Bronchial epithelial cell (primary cell): ENCODE measurements at places on chromosomes 12 and 14. TPM values are rescaled to one million over a fixed set of nuclear protein-coding genes. Genes with fewer than 3 reads are reported as not detected.

DNA sequence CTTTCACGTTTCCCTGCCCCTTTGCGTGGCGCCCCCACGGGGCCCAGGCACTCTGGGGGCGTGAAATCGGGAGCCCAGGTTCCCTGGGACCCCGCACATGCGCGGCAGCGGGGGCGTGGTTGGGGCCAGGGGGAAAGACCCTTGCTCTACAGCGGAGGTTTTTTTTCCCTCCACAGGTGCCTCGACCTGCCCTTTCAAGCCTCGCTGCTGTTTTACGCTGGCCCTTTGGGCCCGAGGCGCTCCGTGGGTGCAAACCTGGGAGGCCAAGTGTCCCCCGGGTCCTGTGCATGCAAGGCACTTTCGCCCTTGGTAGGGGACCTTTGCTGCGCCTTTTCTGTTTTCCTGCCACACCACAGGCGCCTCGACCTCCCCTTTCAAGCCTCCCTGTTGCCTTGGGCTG is 329.8 kb downstream of the ALG10 start:
- DNase-seq, result no peak

DNA sequence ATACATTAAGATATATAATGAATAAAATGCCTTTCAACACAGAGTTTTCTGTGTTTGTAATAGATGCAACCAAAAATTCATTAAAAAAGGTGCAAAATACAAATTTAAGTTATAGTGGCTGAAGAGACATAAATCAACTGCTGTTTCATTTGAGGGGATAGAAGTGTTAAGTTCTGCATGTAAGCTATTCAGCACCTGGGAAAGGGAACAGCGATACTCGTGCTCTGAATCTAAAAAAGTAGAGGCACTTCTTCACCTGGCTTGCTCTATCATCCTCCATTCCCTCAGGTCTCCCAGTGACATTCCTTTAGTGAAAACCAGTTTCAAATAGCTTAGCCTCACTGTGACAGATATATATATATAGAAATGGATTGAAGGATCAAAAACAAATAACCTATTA is 222.6 kb downstream of the ACSS3 start:
- DNase-seq, result peak; percentile 10

Gene EAPP
- 48.4 and 65.4 TPM in 2 replicates for total RNA-seq

- peak; percentile 81 for DNase-seq
These were observed 200.9 kb downstream of the RPAP3 start for GRCh38 chr12:47504775-47505446.

Gene EML5
- total RNA-seq, result 0.77 TPM in 1 of 2 replicates, not detected in the other

GRCh38 chr14:25140411-25140810 is 90.5 kb upstream of the STXBP6 start:
- DNase-seq, result no peak

GRCh38 chr12:7144414-7145120 is 14.4 kb downstream of the CLSTN3 start:
- peak; percentile 41 for DNase-seq

Gene SERPINA1
- total RNA-seq, result 0.26 and 0.51 TPM in 2 replicates

Gene ACOT6
- not detected in 2 replicates for total RNA-seq

Gene ABCD2
- total RNA-seq, result not detected in 2 replicates

Gene TRPV4
- 0.51 and 0.53 TPM in 2 replicates for total RNA-seq

DNA sequence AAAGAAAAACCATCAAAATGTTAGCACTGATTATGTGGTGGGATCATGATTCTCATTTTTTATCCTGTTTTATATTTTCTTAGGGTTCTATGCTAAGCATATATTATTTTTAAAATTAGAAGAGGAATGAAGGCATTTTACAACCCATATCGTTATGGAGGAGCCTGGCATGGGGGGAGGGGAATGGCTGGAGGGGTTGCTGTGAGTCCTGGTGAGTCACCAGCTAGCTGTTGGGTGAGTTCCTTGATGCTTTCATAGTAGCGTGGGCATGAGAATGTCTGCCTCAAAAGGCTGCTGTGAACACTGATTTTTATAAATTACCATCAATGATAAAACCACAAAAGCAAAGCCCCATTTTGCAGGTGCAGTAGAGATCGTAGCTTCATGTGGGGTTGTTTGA is 46.9 kb downstream of the C14orf132 start:
- DNase-seq, result peak; percentile 70

DNA sequence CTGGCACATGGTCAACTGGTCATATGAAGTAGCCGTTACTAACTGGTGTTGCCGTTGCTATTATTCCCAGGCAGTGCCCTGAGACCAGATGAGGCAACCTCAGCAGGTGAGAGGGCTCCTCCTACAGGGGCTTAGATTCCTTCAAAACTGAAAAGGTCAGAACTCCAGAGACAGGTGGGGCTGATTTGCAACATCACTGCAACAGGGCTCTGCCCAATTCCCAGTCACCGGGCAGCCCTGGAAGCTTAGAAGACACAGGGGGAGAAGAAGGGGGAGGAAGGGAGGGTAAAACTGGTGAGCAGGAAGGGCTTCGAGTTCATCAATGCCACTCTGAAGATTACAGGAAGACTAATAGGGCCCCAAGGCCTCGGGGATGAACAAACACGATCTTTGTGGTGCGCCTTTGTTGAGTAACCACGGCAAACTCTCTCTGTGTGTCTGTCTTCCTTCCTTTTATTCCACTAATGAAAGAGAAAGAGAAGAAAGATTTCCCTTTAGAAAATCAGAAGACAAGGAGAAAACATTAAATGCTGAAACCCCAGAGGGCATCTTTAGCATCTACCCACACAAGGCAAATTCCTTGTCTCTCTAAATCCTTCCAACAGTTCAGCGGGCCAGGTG is 749.1 kb upstream of the TBX3 start:
- no peak for DNase-seq

GRCh38 chr12:106861984-106862916 is 87.8 kb downstream of the RIC8B start:
- DNase-seq, result peak; percentile 82

Gene PRKAB1
- 14.1 and 19.5 TPM in 2 replicates for total RNA-seq

GRCh38 chr14:75283162-75283832 is 4.7 kb downstream of the FOS start:
- peak; percentile 88 for DNase-seq

Gene OTOGL
- under 0.01 TPM in 1 of 2 replicates, not detected in the other for total RNA-seq

Gene SERPINA6
- not detected in 2 replicates for total RNA-seq

Gene SMOC1
- total RNA-seq, result 10.8 and 16.3 TPM in 2 replicates

Gene C12orf54
- total RNA-seq, result 0.53 and 6.7 TPM in 2 replicates

DNA sequence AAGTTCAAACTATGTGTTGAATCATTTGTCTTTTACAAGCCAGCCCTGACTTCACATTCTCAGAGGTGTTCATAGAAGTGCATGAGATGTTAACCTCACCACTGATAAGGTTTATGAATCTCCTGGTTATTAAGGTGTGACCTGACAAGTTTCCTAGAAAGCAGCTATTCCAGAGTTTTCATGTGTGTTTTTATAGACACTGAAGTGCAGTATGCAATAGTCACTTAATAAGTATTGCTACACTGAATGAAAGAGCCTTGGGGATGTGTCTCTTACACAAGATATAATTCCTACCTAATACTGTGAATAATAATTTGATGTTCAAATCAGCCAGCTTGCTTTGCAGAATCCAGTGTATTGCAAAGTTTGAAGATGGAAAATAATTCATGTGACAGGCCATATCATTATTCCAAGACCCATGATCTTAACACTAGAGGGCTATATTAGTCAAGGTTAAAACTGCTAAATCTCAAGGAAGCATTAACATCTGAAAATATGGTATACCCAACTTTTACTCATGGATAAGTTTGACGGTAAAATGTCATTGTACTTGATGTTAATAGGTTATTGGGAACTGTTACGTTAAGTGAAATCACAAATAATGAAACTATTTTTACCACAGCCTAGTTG is 13.0 kb downstream of the SLC25A3 start:
- peak; percentile 18 for DNase-seq

DNA sequence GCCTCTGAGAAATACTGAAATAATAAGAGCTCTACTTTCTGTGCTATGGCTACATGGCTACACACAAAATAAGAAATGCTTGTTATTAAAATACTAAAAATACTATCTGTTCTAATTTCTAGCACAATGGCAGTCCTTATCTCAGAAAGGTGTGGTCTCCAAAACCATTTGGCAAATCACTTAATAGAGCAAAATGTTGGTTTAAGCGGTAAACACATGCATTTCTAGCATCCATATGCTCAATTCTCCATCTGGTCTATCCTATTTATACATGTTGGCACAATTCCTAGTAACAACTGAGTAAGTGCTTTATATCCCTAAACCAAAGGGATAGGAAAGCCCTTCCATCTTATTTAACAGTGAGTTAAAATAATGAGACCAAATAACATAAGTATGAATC is 107.0 kb downstream of the PAPLN start:
- DNase-seq, result no peak

- DNase-seq, result no peak
These were observed 12.4 kb upstream of the BCL11B start for GRCh38 chr14:99284254-99285004.

Gene ACVR1B
- total RNA-seq, result 12.1 and 15.6 TPM in 2 replicates

Gene AGAP2
- total RNA-seq, result under 0.01 TPM in 2 replicates

Gene PMEL
- total RNA-seq, result 1.8 and 2.6 TPM in 2 replicates

GRCh38 chr12:116146386-116146785 is 131.1 kb downstream of the MED13L start:
- no peak for DNase-seq

GRCh38 chr14:72169521-72169920 is 237.3 kb downstream of the RGS6 start:
- no peak for DNase-seq

DNA sequence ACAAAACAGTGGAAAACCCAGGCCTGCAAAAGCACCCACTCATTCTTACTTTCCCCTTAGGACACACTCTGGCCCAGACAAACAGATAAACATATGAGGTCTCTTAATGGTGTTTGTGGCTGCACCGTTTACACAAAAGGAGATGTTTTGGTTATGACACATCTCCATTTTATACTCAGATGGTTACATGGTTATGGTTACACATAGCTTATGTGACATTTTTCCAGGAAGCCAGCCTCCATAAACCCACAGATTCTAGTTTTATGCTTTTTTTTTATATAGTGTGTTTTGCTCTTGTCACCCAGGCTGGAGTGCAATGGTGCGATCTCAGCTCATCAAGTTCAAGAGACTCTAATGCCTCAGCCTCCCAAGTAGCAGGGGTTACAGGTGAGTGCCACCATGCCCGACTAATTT is 3.5 kb upstream of the KLRD1 start:
- DNase-seq, result peak; percentile 22

DNA sequence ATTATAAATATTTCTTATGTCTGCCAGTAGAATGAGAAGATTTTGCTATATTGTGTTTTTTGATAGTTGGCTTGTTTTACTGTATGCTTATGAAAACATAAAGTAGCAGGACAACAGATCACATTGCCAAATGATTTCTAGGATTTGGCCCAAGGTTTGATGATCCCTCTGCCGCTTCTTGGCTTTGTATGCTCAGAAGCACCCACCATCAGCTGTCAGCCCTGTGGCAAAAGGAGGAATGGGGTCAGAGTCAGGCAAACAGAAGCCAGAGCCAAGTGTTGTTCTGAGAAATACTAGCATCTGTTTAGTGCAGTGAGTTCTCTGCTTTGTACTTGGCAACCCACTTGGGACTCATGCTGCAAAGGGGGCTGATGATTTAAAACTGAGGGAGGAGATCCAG is 152.2 kb downstream of the PDE3A start:
- no peak for DNase-seq

DNA sequence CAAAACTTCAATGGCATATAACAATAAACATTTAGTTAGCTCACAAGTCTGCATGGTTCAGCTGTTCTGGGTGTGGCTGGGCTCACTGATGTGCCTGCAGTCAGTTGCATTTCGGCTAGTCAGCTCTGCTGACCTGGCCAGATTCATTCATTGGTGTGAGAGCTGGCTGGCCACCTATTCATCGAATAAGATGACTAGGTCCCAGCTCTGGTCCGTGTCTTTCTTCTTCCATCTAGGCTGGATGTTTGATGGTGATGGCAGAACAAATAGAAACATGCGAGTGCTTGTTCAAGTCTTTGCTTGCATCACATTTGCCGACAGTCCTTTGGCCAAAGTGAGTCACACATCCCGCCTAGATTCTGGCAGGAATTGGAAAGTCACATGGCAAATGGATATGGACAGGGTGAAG is 203.3 kb upstream of the CRY1 start:
- peak; percentile 100 for DNase-seq

Gene HOXC10
- not detected in 2 replicates for total RNA-seq

DNA sequence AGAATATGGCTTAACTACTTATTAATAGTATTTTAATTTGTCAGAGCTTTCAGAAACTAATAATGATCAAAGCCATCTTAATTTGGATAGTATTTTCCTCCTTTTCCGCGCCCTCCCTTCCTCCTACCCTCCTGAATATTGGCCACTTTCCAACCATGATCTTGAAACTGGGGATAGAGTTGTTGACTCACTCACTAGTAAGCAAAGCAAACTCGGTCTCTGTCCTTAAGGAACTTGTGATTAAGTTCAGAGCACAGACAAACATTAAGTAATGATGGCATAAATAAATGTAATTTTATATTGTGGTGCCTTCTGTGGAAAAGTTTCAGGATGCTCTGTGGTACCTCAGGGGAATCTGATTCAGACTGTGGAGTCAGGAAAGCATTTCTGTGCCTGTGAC is 75.7 kb downstream of the LRRK2 start:
- peak; percentile 78 for DNase-seq

Gene ADCY4
- 0.53 and 0.77 TPM in 2 replicates for total RNA-seq

Gene TCTN2
- total RNA-seq, result 3.9 and 5.4 TPM in 2 replicates

DNA sequence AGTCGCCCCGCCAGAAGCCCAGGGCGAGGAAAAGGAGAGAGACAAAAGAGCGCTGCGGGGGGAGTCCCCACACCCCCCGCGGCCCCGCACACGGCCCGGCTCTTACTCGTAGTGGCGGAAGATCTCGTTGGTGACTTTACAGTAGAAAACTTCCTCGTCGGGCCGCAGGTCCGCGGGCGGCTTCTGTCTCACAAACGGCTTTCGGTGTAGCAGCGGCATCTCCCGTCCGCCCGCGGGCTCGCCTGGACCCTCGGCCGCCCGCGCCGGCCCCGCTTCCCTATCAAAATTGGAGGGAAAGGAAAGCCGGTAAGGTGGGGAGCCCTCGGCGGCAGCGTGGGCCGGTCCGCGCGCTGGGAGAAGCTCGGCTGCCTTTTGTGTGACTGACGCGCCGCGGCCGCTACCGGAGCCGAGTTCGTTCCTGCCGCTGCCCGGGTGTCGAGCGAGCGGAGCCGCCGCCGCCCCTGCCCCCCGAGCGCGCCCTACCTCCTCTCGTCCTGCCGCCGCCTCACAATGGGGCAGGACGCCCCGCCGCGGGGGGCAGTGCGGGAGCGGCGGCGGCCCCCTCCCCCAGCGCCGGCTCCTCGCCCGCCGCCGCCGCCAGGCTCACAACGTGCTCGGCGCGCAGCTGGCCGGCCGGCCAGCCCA is 652 bp downstream of the BAZ1A start:
- no peak for DNase-seq
